T-helper 1 cell treated with Interleukin-12 subunit alpha and Interleukin-12 subunit beta and Interleukin-4 antibody, amounts not matched to agents 30 ng/mL and 1 ng/mL, for 36 hours (primary cell): ENCODE measurements at places on chromosomes 16 and 17. TPM values are rescaled to one million over a fixed set of nuclear protein-coding genes. Genes with fewer than 3 reads are reported as not detected.

KRTAP4-4 gene
- total RNA-seq, result not detected in 2 replicates

CNTD1 gene
- not detected in 2 replicates for total RNA-seq

PRAC2 gene
- not detected in 2 replicates for total RNA-seq

PALB2 gene
- 26.8 and 27.2 TPM in 2 replicates for total RNA-seq

SOST gene
- total RNA-seq, result not detected in 2 replicates
